ENCODE measurements at places on chromosomes 16 and 17. TPM values are rescaled to one million over a fixed set of nuclear protein-coding genes. Genes with fewer than 3 reads are reported as not detected.

DNA sequence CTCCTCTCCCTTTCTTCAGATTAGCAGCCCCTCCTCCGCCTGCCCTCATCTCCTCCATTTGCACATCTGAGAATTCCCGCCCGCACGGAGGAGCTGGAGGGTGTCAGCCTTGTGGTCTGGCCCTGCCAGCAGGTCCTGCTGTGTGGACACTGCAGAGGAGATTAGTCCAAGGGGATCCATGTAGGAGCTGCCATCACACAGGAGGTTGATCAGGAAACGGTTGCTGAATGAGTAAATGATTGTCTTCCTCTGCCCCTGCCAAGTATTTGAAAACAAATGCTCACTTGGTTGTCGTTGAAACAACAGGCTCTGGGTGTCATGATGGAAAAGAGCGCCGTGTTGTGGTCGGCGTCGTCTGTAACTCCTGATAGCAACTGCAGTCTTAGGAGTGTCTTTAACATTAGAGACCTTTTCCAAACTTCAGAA is 63.8 kb upstream of the CHMP6 start:
- peak; percentile 45 for DNase-seq

- DNase-seq: no peak
These were observed 29.5 kb downstream of the MBTD1 start for GRCh38 chr17:51230306-51230705.

CLEC18B gene
- total RNA-seq: 1.6 TPM

GRCh38 chr17:32772453-32773025 is 104.4 kb downstream of the MYO1D start:
- peak; percentile 39 for DNase-seq

DHX40 gene
- total RNA-seq: 33.7 TPM

DNA sequence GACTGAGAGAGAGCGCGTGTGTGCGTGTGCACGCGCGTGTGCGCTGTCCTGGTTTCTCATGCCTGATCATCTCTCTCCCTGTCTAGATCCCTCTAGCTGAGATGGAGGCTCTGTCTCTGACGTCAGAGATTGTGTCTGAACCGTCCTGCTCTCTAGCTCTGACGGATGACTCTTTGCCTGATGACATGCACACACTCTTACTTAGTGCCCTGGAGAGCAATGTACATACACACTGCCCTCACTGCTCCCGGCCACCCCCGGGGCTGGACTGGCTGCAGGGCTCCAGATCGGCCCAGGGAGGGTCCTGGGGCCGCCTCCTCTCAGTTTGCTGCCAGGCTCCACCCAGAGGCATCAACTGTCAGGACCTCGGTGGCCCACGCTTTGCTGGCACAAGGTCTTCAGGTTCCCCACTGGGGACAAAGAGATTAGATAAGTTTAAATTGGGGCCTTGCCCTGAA is 13.1 kb upstream of the ABCC3 start:
- no peak for DNase-seq

DNA sequence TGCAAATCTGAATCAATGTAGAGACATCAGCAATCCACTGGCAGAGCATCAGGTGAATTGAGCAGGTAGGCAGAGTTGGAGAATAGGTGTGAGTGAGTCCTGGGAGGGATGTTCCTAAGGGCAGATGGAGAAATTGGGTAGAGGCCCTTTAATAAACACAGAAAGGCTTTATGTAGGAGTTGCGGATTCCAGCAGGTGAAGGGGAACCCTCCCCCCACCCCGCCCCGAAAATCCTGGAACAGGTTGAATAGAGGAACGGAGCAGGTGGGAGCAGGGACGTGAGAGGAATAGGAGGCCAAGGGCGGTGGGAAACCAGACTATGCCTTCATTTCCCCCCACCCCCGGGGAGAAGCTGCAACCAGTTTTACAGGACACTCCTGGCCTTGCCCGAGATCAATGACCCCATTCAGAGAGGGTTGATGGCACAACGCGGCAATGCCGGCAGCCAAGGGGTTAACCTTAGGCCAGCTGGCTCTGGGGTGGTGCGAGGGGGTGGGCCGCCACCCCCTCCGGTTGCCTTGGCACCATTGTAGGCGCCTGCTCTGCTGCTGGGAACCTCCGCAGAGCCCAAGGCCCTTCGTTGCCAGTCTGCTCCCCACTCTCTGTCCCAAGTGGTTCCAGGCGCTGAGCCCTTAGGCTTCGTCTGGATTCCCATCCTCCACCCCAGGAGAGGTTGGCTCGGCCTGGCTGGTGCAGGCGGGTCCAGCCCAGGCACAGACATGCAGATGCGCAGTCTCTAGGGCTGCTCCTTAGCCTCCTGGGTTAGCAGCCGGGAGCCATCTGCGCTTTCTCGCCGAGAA is 814 bp upstream of the RUNDC3A start:
- peak; percentile 91 for DNase-seq

OMG gene
- not detected for total RNA-seq

GRCh38 chr16:76676356-76676755 is 399.2 kb downstream of the CNTNAP4 start:
- no peak for DNase-seq

Measured in glutamatergic neuron (in vitro differentiated cells).